DMS79 (cell line): ENCODE measurements at places on chromosomes 11 and 22.
A peak's percentile ranks its signal among the peaks of the same experiment; 100 is the strongest.

DNA sequence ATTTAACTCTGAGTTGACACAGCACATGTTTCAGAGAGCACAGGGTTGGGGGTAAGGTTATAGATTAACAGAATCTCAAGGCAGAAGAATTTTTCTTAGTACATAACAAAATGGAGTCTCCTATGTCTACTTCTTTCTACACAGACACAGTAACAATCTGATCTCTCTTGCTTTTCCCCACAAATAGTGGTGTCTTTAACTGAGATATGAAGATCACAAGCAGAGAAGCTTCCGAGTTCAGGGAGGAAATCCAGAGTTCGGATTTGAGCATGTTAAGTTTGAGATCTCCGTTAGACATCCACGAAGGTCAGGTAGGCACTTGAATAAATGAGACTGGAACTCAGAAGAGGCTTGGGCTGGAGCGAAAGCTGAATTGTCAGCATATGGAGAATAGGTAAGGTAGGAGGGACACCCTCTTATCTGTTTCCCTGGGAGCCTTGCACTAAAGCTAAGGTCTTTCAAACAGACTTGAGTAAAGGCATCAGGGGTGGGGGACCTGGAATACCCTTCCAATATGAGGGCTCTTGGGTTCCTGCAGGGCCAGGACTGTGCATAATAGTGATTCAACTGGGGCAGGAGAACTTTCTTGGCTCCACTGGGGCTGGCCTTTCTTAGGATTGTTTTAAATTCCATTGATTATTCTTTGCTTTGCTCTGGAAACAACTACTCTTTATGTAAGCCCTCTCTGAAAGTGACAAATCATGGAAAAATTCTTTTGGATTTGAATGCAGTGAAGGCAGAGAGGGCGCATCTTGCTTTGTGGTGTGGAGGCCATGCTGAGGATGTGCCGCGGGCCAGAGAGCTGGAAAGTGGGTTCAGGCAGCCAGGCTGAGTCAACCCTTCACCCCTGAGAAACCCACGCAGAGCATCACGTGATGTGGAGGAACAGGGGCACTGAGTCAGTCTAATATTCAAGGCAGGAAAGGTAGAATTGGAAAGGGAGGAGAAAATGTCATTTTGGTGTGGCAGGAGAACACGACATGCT, 62.7 kb upstream of the AMPD3 start:
- DNase-seq, result no peak

DNA sequence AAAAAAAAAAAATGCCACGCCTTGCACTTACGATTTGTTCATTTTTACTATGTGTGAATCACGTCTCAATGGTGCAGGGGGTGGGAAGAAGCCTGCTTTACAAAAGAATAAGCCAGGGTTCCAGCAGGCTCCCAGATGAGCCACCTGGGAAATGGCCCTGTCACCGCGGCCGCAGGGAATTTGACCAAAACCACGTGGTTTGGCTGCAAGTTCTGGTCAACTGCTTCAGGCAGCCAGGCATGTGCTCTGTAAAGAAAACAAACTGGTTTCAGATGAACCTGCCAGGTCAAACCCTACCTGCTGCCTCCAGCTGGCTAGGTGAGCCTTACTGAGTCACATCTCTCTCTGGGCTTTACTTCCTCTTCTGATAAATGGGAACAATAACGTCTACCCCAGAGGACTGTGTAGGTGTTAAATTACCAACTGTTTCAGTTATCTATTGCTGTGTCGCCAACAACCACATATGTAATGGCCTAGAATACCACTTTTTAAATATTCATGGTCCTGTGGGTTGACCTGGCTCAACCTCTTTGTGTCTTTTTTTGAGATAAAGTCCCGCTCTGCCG, 30.5 kb upstream of the GCAT start:
- DNase-seq, result peak; percentile 28

- DNase-seq, result no peak
Measured at GRCh38 chr11:106331176-106331575, 253.7 kb downstream of the AASDHPPT start.

- DNase-seq, result no peak
Measured at GRCh38 chr11:68658661-68659060, 25.7 kb upstream of the GAL start.
